ENCODE measurements at places on chromosomes 7 and 10. TPM values are rescaled to one million over a fixed set of nuclear protein-coding genes. Genes with fewer than 3 reads are reported as not detected.

DNA sequence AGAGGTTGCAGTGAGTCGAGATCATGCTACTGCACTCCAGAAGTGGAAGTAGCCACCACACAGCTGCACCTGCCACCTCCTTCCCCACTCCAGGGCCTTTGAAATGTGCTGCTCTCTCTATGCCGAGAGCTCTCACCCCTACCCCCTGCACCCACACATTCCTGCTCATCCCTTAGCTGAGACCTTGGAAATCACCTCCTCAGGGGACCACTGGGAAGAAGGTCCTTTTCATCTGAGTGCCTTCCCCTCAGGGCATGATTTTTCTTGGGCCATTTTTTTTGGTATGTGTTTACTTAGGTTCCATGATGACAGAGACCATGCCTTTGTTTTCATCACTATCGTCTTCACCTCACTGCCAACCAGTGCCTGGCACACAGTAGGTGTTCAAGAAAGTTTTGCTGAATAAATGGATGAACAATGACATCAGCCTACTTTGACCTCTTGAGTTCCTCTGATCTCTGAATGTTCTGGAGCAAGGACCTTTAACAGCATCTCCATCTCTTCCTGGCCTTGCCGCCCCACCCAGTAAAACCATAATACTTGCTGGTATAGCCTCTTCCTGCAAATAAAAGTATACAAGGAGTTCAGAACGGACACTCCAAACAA, 166.6 kb upstream of the KLF14 start:
- H3K36me3 ChIP-seq = peaks cover 6% of the 10 kb centered on the region
- peaks cover 15% of the 10 kb centered on the region for H3K4me1 ChIP-seq
- H3K4me3 ChIP-seq = no peak overlapping the region
- no peak overlapping the region for H3K27ac ChIP-seq
- no peak for DNase-seq
- H3K27me3 ChIP-seq = no peaks in the 10 kb centered on the region

DNA sequence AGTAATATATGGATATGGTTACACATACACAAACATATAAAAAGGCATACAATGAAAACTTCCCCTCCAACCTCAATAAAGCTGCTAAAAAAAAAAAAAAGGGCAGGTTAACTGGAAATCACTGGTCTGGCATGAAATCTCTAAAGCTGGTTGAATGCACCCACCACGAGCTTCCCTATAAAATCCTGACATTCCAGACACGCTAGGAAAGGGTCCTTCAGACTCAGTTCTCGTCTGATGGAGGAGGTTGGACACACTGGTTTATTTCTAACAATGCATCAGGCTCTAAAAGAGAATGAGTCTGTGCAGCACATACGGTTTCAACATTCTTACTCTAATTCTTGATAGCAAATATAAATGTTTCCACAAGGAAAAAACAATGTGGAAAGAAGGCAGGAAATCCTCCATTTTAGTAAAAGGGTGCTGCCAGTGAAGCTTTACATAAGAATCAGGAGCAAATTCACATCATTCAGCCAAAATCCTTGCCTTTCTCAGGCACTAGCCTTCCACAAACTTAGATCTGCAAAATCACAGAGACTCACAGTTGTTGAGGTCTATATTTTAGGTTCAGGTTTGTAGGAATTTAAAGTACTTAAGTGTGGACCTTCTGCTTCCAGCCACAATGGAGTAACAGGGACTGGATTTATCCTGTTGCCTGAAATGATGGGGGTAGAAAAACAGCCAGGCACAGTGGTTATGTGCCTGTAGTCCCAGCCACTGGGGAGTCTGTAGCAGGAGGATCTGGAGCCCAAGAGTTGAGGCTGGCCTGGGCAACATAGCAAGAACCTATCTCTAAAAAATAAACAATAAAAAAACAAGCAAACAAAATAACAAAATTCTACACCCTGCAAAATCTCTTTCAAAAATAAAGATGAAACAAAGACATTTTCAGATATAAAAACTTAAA, 73.5 kb downstream of the CYTH3 start:
- H3K27ac ChIP-seq = no peak overlapping the region
- no peak overlapping the region for H3K4me3 ChIP-seq
- no peaks in the 10 kb centered on the region for H3K27me3 ChIP-seq
- no peaks in the 10 kb centered on the region for H3K36me3 ChIP-seq
- DNase-seq = no peak

DNA sequence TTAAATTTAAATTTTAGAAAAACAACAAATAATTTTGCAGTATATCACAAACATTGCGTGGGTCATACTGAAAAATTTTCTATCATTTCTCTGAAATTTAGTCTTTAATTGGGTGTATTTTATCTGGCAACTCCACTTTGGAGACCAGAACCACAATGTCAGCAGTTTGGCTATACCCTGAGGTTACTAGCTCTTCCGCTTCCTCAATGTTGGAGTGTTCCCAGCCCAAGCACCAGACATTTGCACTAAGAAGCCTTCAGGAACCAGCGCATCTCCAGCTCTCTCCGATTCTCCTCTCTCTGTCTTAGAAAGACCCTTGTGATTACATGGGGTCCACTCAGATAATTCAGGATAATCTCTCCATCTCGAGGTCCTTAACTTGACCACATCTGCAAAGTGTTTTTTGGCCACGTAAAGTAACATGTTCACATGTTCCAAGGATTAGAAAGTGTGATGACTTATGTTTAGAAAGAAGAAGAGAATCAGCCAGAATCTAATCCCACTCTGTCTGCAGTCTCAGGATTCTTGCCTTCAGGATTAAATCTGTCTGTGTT, 43.1 kb upstream of the ADRB1 start:
- no peak overlapping the region for H3K4me3 ChIP-seq
- no peaks in the 10 kb centered on the region for H3K36me3 ChIP-seq

- peaks cover 69% of the 10 kb centered on the region for H3K27me3 ChIP-seq
- H3K36me3 ChIP-seq = no peaks in the 10 kb centered on the region
- no peak overlapping the region for H3K27ac ChIP-seq
- DNase-seq = no peak
Observed at GRCh38 chr10:71042216-71042615, 153.9 kb upstream of the PCBD1 start.

DNA sequence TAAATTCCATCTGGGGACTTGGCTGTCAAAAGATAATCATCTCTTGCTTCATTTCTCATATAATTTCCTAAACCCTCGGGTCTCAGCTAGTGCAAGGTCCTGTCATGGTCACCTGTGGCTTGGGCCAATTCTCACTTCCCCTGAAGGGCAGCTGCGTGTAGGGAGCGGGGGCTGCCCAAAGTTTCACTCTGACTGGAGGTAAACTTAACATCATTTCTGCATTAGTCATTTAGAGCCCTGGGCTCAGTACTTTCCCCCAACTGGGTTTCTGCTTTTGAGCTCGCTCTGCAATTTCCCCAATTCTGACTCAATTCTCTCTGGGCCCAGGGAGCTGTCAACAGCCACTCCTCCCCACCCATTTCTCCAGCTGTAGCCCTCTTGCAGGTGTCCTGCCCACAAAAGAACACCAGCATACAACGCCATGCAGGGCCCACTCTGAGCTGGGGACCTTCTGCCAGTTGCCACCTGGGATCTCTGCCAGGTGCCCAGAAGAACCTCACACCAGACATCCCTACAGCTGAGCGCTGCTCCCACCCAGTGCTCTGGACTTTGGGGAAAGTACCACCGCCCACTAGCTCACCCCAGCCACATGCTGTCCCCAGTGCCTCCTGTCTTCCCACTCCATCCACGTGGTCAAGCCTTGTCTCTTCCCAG, 37.9 kb downstream of the VOPP1 start:
- no peak overlapping the region for H3K4me3 ChIP-seq
- no peak for DNase-seq
- H3K27ac ChIP-seq = no peak overlapping the region

GRCh38 chr10:43424416-43424815, 12.5 kb upstream of the ZNF487 start:
- H3K36me3 ChIP-seq = no peaks in the 10 kb centered on the region
- no peak for DNase-seq
- H3K4me1 ChIP-seq = peaks cover 18% of the 10 kb centered on the region
- H3K27me3 ChIP-seq = no peaks in the 10 kb centered on the region

DNA sequence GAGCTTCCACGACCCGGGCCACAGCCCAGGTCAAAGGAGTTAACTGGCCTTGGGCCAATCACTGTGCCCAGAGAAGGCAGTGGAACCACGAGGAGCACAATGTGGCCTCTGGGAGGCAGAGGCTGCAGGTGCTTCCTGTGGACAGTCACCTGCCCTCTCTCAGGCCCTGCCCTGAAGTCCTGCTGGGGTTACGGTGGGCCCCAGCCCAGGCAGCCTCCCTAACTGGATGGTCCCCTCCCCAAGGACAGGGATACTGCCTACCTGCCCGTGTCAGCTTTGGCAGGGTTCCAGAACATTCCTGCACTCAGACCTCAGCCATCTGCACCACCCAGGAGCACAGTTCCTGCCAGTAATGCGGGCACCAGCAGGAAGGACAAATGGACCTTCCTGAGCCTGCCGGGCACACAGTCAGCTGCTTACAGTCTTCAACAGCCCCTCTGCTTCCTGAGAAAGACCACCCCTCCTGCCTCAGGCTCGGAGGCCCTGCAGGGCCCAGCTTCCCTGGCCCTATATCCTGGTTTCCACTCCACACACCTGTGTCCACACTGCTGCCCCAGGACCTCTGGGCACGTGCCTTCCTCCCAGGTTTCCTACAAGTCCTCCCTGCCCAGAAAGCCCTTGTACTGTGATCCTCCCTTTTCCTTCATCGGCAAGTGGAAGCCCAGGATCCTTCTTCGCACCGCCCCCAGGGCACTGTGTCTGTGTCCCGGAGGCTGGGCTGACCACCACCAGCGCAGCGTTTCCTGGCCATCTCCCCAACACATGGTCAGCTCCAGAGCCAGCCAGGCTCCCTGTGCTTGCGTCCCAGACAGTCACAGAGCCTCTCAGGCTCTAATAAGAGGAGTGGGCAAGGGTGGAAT, 23.3 kb downstream of the WDR86 start:
- no peak overlapping the region for H3K4me3 ChIP-seq
- DNase-seq = no peak
- H3K27me3 ChIP-seq = peaks cover 15% of the 10 kb centered on the region
- H3K36me3 ChIP-seq = no peaks in the 10 kb centered on the region

GRCh38 chr10:100356067-100357017, 9.3 kb downstream of the SCD start:
- H3K36me3 ChIP-seq = peaks cover 92% of the 10 kb centered on the region
- no peak overlapping the region for H3K4me3 ChIP-seq
- no peak overlapping the region for H3K27ac ChIP-seq

The ADARB2 gene
- not detected for total RNA-seq

The PTF1A gene
- total RNA-seq = not detected

The LIPN gene
- total RNA-seq = not detected

The CDK14 gene
- 0.18 TPM for total RNA-seq

The LRRC17 gene
- not detected for total RNA-seq

All from K562 (cell line).